RWPE2 (cell line): ENCODE measurements at places on chromosomes 5 and 9.

DNA sequence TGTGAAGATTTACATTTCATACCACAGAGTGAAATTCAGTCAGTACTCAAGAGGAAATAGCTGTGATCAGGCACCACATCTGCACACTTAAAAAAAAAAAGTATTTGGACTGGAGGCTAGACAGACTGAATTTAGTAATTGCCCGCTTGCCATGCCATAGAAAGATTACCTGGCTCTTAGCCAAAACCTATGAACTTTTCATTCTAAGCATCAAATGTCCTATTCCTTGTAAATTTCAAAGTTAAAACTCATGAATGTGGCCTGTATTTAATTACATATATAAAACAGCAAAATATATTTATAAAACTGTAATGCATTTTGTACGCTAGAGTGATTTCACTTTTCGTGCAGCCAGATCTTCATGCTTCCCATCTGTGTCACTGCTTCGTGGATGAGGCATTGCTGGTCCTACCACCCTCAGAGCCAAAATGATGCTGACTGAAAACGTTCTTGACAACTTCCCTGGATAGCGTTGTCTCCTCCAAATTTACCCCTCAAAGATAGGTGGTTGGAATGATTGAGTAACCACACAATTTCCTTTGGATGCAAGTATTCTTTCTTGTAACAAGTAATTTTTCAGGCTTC, 447.9 kb upstream of the SGCD start:
- DNase-seq: no peak

DNA sequence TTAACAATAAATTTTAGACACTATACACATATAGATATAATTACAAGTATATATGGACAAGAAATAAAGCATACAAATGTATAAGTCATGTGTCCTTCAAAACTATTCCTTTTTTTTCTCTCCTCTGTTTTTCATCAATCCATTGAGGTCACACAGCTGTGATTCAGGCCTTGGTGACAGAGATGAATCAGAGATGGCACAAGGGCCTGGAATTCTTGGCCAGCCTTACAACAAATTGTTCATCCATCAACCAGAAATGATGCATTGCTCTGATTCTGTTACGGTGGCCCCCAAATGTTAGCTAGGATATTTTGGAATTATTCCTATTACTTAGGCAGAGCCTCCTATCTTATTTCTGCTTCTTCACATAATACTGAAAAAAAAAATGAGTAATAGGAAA, 108.7 kb upstream of the MPDZ start:
- DNase-seq: no peak

DNA sequence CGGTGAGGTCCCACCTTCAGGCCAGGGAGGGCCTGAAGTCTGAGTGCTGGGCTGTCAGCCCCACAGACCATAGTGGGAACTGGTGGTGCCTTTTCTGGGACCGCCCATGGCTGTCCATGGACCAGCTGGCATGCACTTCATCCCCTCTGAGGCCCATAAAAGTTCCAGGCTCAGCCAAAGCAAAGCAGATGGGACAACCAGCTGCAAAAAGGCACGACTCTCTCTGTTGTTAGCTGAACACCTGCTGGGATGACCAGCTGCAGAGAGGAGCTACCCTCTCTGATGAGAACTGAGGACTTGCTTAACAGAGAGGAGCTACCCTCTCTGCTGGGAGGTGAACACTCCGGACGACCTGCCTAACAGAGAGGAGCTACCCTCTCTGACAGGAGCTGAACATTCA, 844.3 kb upstream of the DMAC1 start:
- DNase-seq: no peak

- DNase-seq: no peak
These were observed 138.2 kb upstream of the RFX3 start for GRCh38 chr9:3664044-3664443.

GRCh38 chr5:65013166-65013565, 244.4 kb downstream of the CWC27 start:
- no peak for DNase-seq

DNA sequence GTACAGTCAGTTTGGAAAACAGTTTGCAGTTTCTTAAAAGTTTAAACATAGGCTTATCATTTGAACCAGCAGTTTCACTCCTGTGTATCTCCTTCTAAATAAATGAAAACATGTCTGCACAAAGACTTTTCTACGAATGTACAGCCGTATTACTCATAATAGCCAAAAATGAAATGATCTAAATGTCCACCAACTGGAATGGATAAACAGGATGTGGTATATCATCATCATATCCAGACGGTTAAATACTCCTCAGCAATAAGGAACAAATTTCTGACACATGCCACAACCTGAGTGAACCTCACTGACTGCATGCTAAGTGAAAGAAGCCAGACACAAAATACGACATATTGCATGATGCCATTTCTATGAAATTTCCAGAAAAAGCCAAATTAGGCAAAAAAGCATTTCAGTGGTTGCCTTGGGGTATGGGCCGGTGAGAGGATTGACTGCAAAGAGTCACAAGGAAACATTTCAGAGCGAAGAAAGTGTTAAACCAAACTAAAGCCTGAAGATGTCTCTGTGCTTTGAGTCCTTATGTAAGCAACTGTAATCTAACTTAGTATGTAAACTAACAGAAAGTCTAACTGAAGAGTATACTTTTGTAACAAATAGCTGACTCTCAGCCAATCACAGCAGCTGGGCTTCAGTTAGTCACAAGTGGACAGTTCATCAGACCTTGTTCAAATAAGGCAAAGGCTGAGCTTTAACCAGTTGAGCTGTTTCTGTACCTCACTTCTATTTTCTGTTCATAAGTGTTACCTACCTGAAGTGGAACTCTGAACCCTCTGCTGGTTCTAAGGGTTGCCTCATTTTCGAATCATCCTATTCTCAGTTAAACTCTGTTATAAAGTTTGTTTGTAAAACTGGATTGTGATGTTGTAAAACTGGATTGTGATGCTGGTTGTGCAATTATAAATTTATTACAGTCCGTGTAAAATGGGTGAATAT, 65.2 kb downstream of the TRIO start:
- no peak for DNase-seq

- DNase-seq: no peak
These were observed 28.2 kb downstream of the MTAP start for GRCh38 chr9:21830589-21830988.

DNA sequence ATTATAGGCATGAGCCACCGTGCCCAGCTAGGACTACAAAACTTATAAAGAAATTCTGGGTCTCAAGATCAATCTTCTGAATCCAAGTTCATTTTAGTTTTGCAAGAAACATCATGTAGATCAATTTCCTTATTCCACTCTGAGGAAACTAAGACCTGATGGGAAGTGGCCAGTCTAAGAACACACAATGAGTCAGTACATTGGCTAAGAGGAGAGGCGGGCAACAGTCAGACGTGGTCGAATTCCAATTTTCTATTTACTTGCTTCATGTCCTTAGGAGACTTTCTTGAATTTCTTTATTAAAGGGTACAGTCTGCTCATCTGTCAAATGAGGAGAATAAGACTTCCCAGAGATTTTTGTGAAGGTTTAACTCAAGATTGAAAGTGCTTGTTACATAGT, 432.1 kb upstream of the BRINP1 start:
- DNase-seq: no peak

DNA sequence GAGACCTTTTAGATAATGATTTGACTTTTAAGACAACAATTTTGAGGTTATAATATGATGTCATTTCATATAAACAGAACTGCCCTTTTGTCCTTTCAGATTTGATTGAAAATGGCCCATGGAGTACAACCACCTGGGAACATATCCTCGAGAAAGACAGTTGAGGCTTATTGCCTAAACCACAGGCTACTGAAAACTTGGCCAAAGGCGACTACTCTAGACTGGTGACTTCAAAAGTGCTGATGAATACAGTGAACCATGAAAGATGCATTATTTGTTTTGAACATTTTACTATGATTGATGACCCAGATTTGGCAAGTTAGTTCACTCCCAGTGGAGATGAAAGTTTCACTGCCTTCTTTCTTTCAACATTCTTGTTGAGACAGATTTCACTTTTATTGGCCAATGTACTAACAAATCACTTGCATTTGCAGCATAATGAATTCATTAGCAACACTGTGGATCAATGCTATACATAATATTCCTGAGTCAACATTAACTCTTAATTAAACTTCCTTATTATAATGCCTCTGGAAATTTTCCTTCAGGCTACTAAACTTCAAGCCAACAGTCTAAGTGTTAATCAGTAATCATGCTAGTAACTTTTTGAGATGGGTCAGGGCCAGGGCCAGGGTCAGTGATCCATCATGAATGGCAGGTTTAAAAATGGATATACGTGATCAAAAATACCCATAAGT, 480.3 kb downstream of the RAB3C start:
- no peak for DNase-seq

DNA sequence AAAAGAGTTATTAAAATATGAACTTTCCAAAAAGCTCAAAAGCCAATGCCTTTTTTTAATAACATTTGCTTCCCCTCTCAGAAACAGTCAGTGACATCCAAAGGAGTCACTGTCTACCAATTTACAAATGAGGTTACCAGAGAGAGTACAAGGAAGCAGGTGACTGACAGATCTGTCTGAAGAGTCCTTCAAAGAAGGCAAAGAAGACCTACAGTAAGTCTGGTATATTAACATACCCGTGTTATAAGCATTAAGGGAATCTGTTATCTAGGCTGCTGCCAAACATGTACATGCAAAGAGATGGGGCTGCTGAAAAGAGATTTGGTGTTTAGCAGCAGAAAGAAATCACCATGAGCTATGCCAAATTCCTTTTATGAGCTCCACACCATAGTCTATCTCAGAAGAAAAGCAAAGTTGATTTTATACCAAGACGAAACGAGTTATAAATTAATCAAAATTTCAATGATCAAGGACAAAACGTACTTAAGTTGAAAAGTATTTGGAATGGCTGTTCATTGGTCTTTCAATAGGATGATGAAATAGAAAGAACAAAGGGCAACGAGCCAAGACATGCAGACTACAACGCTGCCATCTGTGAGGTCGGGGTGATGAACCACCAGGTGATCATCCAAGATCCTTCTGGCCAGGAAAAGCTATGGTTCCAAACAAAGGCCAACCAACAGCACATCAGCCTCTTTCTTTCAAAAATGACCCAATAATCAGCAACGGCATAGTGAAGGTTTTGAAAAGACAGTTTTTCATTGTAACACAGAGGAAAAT, 8.1 kb downstream of the PRELID2 start:
- DNase-seq: no peak

DNA sequence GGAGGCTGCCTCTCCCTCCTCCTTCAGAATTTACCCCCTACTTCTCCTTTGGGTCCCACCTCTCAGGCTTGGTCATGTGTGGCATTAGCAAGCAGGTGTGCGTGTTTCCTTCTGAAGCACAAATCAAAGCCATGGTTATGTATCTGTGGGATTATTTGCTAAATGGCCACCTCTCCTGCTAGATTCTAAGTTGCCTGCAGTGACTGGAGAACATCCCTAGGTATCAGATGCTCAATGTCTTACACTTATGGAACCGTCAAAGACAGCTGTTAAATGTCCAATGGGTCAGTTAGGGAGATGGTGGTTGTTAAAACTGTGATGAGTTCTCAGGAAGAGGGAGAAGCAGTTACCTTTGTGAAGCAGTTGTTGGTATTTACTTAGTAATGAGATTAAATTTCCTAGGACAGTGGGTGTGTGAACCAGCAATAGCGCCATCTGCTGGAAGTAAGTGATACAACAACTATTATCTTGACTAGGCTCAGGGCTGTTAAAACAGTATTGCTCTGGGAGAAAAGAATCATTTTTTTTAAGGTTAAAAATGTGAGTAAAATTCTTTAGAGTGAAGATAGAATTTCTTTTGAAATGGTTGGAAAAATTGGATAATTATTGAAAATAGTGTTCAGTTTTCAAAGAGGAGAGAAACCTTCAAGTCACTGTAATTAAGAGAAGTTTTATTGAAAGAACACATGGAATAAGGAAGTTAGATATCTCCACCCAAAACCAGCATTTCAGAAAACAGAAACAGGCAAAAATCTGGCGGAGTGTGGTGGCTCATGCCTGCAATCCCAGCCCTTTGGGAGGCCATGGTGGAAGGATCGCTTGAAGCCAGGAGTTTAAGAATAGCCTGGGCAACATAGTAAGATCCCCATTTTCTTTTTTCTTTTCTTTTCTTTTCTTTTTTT, 71.3 kb downstream of the TMC1 start:
- no peak for DNase-seq

DNA sequence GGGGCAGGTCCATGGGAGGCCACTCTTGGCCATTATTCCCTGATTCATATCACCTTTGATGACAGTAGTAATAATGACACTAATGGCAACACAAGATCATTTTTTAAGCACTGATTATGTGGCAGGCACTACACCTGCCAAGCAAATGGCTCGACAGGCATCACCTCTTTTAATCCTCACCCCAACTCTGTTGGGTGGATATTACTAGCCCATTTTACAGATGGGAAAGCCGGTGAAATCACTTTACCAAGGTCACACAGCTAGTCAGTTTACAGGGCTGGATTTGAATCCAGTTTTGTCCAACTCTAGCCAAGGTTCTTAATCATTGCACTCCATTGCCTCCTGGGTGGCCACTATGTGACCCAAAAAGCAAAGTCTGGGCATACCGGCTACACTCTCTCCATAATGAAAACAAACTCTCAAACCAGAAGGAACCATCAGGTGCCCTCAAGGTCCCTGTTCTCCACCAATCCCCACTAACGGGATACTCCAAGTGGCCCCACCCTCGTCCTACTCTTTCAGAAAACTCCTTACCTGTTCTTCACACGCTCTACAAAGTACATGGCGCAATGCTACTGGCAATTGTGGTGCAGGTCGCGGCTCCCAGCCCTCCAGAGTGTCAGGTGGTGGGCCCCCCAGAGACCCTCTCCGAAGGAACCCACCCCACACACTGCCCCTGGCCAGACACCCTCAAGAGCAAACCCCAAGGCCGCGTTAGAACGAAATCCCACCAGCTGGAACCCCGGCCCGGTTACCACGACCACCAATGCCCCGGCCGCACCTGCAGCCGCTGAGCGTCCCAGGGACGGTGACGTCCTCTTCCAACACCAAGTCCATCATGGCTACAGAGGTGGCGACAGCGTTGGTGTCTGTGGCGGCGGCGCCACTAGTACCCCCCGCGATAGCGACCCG, 572 bp downstream of the CDK5RAP2 start:
- DNase-seq: peak; percentile 60

DNA sequence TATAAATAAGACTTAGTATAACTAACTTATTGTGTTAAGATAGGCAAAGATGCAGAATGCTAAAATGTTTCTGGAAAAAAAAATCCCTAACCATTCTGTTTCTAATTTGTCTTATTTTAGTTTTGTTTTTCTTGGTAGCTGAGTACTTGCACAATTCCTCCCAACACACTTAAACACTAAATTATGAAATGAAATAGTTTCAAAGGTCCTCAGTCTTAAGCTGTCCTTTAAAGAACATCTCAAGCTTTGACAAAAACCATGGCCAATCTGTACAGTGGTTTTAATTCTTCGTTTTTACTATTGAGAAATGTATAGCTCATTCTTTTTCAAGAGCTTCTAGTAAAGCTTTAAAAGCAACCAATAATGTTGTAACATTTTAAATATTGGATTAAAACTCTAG, 171.5 kb downstream of the EDIL3 start:
- no peak for DNase-seq
